ENCODE measurements at places on chromosomes 3 and 15. TPM values are rescaled to one million over a fixed set of nuclear protein-coding genes. Genes with fewer than 3 reads are reported as not detected.

BLOC1S6 gene
- 41.8 TPM for total RNA-seq

CFAP91 gene
- total RNA-seq: 2.7 TPM

VWA5B2 gene
- total RNA-seq: not detected

PLCH1 gene
- 0.19 TPM for total RNA-seq

ATP13A5 gene
- total RNA-seq: 0.19 TPM

TNFSF10 gene
- total RNA-seq: 63.1 TPM

GREM1 gene
- 5.8 TPM for total RNA-seq

GRAMD1C gene
- total RNA-seq: 12.6 TPM

RSRC1 gene
- total RNA-seq: 22.5 TPM

FBXO40 gene
- not detected for total RNA-seq

TRH gene
- total RNA-seq: not detected

GADL1 gene
- not detected for total RNA-seq
